ENCODE measurements at places on chromosomes 1 and 21.

GRCh38 chr1:8107897-8108296 lies 81.8 kb upstream of the ERRFI1 start:
- no peak for DNase-seq

- DNase-seq = no peak
Measured at GRCh38 chr21:32463889-32464300, 51.4 kb downstream of the EVA1C start.

DNA sequence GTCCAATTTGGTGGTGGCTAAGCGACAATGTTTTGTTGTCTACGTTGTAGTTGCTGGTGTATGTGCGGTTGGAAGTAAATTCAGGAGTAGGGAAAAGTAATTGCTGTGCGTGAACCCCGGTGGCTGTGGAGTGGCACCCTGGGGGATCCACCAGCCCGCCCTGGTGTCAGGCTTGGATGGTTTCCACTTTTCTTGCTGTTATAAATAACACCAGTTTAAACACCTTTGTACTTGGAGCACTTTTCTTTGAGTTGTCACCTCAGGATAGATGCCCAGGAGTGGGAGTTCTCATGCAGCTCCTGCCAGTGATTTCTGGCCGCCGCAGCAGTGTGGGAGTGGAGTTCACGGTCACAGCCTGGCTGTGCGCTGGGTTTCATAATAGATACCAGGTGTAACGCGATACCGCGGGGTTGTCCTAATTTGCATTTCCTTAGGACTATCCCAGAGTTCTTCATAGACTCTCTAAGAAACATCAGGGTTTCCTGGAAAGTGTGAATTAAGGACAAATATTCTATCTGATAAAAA lies 12.8 kb upstream of the TMEM200B start:
- no peak for DNase-seq

- no peak for DNase-seq
Measured at GRCh38 chr1:211340622-211341507, 14.2 kb downstream of the TRAF5 start.

- peak; percentile 16 for DNase-seq
Measured at GRCh38 chr1:168509875-168510791, 33.7 kb downstream of the XCL2 start.

- no peak for DNase-seq
Measured at GRCh38 chr1:41417746-41418145, 56.5 kb downstream of the FOXO6 start.

DNA sequence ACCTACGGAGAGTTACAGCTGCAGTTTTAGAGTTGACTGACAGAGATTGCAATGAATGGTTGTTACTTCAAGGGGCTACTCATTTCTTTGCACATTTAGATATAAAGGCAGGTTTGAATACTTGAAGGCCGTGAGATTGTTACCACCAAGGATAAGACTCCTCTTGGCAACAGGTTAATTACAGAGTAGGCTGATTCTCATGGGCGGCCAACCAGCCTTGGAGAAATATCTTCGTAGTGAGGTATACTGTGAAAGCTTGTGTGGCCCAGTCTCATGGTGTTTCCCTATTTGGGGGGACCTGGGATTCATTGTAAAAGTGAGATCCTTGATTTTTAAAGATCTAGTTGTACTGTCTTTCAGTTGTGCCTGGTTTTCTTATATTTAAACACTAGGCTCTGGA lies 103.2 kb upstream of the OLFM3 start:
- no peak for DNase-seq

- no peak for DNase-seq
Measured at GRCh38 chr1:228463559-228464455, 23.4 kb upstream of the RNF187 start.

DNA sequence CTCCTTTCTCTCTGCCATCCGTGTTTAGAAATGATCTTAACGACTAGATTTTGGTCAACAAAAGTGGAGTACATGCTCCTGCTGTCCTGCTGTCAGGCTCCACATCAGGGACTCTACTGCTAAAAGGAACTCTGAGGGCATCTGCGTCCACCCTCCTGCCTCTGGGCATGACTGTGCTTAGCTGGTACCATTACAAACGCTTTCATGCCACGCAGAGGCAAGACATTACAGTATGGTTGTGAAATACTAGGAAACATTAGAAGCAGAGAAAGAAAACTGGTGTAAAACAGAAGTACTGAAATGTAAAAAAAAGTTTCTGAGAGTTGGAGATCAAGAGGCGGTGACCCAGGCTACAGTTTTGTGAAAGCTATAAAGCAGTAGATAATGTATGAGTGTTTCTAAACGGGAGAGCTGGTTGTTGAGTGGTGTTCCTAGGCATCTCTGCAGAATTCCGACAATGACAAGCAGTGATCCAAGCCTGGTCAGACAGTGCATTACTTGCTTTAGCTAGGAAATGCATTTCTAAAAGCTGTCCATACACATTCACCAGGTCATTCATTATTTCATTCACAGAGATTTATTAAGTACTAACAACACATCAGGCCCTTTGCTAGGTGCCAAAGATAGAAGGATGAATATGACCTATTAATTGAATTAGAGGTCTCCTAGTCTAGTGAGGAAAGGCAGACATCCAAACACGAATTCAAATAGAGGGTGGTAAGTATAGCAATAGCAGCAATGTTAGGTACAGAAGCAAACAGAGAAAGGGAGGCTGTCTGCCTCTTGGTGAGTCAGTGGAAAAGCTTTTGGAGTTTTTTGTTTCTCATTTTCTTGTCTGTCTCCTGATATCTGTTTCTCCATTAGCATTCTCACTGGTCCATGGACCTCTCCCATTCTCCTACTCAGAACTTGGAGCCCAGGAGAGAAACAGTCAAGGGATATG lies 401.9 kb downstream of the LMO4 start:
- no peak for DNase-seq

GRCh38 chr1:107362468-107363140 lies 221.8 kb downstream of the NTNG1 start:
- no peak for DNase-seq

GRCh38 chr1:116168277-116169032 lies 57.3 kb downstream of the MAB21L3 start:
- peak; percentile 81 for DNase-seq

DNA sequence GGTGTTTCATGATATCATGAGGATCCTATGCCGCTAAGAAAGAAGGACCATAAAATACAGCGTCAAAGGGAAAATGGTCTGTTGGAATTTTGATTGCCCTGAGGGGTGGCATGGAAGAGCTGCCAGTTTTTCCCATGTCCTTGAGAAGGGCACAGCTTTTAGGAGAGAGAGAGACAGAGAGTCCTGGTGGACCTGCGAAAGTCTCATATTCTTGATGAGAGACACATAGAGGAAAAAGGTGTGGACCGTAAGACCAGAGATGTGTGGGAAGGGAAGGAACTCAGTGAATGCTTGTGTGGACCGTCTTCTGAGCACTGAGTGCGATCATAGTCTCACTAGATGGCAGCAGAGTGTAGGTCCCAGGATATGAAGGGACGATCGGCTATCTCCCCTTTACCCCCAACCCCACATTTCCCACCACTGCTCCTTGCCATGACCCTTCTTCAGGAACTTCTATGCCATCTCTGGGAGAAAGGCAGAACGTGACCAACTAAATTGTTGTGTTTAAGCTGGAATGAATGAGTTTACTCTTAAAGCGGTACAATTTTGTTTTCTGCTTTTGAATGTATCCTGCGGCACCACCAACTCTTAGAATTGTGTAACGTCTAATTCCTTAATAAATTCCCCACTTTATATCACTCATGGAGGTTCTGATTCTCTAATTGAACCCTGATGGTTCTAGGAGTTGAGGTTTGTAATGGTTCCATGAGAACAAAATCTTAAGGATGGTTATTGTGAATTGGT lies 117.7 kb downstream of the CTH start:
- DNase-seq = no peak

DNA sequence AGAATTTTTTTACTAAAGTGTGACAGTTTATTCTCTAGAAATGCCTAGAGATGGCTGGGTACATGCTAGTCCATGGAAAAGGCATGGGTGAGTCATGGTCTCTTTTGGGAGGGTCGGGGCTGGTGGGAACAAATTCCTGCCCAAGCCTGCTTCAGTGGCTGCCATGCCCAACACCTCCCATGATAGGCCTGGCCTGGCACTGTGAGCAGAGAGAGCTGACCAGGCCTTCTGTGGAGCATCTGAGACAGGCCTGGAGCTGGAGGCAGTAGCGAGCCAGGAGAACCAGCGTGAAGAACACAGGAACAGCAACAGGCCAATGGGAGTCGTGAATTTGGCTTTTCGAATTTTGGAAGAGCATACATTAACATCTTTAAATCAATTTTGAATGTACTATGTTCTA lies 209.2 kb downstream of the SDCCAG8 start:
- DNase-seq = no peak

- DNase-seq = peak; percentile 47
Measured at GRCh38 chr1:35577071-35577998, 4.2 kb downstream of the TFAP2E start.

DNA sequence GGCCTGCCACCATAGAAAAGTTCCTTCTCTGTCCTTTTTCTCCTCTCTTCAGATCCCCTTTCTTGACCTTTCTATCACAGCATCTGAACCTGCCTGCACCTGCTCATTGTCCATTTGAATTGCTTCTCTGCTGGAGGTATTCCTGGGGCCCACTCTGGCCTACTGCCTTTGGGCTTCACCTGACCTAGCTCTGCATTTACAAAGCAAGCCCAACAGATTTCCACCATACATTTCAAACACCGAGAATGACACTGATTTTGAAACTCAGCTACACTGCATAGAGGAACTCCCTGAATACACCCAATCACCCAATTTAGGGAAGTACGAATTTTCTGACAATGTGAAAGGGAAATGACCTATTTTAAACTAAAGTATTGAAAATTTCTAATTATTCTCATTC lies 284.5 kb upstream of the USP25 start:
- no peak for DNase-seq

GRCh38 chr1:53024117-53024516 lies 37.9 kb upstream of the PODN start:
- no peak for DNase-seq

DNA sequence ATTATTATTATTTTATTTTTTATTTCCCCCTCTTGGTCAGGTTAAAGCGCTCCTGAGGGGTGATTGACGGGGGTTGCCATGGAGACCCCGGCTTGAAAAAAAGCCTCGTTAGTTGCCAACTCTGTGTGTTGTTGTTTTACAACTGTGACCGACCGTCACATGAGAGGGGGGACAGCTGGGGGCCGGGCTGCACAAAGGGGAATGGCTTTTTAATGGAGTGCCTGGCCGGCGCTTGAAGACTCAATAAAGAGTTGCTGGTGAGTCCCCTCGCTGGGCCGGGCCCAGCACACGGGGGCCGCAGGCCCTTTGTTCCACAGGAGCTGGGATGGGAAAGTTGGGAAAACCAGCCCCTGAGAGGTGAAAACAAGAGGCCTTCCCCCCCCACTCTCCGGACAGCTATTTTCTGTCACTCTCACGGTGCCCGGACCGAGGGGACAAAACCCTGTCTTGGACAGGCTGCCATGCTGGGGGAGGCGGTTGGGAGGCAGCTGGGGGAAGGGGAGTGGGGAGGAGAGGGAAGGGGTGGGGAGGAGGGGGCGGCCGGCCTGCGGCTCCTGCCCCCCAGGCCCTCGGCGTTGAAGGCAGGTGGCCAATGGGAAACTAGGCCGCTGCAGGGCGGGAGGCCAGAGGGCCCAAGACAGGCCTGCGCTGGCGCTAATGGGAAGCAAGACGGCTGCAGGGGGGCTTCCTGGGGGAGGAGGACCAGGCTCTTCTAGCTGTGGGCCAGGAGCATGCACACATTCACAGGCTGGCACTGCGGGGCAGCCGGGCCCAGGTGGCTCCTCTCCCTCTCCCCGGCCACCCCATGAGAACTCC lies 67.6 kb downstream of the CASZ1 start:
- DNase-seq = no peak

DNA sequence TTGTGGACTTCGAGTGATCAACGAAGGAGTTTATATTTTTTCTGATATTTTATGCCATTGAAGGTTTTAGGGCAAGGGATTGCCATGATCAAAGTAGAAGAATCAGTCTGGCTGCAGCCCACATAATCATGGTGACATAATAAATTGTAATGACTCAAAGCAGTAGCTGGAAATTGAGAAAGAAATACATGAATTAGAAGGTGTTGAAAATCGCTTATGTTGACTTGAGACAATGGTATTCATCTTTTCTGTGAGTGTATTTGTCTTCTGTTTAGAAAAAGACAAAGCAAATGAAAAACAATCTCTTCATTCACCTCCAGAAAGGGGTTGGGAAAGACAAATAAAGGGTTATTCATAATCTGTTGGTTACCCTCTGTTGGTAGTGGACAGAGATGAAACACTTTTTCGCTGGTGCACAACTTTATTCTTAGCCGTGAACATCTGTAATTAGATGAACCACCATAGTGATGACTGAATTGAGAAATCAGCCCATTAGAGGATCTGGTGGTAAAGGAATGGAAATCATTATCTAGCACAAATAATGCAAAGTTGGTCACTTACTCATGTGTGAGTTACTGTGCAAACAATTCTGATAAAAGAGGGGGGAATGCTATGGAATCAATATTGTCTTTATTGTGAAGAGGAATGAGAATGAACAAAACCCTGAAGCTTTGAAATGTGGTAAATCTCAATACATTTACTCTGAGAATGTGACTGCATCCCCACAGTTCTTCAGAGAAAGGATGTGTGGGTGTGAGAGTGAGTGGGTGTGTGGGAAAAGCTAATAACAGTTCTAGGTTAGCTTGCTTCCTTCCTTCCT lies 121.8 kb downstream of the NTNG1 start:
- no peak for DNase-seq

GRCh38 chr1:205528446-205528886 lies 24.0 kb downstream of the CDK18 start:
- no peak for DNase-seq

GRCh38 chr1:17045634-17046333 lies 8.0 kb downstream of the SDHB start:
- DNase-seq = no peak

DNA sequence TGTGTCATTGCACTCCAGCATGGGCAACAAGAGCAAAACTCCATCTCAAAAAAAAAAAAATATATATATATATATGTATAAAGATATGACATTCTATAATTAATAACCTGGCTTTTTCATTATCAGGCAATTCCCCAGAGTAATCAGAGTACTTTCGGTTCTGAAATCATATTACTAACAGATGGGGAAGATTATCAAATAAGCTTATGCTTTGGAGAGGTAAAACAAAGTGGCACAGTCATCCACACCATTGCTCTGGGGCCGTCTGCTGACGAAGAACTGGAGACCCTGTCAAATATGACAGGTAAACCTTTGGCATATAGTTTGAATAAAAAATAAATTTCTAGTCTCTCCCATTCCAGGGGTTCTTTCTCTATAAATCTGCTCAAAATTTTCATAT lies 58.5 kb upstream of the SH3GLB1 start:
- no peak for DNase-seq

DNA sequence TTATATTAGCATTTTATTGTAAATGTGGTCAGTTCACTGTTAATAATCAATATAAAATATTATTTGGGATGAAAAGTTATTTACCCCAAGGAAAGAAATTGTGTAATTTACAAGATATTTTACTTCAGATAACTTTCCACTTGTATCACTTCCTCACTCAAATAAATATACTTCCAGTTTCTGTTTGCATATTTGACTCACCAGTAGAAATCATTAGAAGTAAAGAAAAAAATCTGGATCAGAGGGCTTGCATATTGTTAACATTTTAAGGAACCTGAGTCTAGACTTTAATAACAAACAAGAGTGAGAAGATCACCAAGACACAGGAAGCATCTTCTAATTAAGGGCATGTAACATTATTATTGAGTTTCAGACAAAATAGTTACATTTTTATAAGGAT lies 347 bp upstream of the KRTAP20-4 start:
- DNase-seq = no peak
